ENCODE measurements at places on chromosomes 16 and 17. TPM values are rescaled to one million over a fixed set of nuclear protein-coding genes. Genes with fewer than 3 reads are reported as not detected.

DNA sequence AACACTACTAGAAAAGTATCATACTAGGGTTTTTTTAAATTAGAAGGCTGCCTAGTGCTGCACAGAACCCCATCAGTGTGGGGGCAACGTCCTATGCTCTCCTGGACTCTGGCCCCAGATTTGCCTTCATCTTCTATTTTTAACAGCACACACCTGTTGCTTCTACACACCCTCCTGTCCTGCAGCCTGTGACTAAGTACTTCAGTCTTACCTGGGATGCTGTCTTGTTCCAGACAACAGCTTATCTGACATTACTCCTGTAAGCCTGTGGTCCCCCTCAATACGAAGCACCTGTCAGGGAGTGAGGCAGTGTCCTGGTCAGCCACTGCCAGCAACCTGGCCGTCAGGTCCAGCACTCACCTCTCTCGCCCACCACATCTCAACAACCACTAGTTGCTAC lies 247.6 kb upstream of the PSMD7 start:
- DNase-seq: no peak

The C16orf54 gene
- not detected for total RNA-seq

DNA sequence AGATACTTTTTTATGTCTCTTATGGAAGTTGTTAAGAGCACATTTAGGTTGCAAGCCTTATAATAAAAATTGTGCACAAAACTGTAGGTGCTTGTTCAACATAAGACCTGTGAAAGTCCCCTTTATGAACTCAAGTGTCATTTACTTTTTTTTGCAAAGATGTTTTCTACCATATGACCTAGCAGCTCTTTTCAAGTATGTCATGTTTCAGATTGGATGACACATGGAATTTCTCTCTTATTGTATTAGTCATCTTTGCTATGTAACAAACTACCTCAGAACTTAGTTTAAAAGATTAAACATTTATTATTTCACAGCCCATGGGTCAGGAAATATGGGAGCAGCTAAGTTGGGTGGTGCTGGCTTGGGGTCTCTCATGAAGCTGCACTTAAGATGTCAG lies 57.9 kb downstream of the PHKB start:
- no peak for DNase-seq

GRCh38 chr17:65334406-65334805 lies 197.2 kb downstream of the RGS9 start:
- no peak for DNase-seq

The NPIPB2 gene
- 7.3 TPM for total RNA-seq

DNA sequence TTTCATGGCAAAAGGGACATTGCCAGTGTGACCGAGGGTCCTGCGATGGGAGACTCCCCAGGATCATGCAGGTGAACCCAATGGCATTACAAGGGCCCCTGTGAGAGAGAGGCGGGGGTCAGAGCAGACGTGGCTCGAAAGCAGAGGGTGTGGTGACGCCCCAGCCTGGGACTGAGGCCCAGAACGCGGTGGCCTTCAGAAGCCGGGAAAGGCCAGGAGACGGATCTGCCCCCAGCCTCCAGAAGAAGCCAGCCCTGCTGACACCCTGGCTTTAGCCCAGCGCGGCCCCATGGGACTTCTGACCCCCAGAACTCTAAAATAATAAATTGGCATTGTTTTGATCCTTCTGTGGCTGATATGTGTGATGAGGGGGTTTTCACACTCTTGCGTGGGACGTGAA lies 17.4 kb upstream of the ENPP7 start:
- no peak for DNase-seq

The DBNDD1 gene
- 19.4 TPM for total RNA-seq
